ENCODE measurements at places on chromosomes 13 and 19.

DNA sequence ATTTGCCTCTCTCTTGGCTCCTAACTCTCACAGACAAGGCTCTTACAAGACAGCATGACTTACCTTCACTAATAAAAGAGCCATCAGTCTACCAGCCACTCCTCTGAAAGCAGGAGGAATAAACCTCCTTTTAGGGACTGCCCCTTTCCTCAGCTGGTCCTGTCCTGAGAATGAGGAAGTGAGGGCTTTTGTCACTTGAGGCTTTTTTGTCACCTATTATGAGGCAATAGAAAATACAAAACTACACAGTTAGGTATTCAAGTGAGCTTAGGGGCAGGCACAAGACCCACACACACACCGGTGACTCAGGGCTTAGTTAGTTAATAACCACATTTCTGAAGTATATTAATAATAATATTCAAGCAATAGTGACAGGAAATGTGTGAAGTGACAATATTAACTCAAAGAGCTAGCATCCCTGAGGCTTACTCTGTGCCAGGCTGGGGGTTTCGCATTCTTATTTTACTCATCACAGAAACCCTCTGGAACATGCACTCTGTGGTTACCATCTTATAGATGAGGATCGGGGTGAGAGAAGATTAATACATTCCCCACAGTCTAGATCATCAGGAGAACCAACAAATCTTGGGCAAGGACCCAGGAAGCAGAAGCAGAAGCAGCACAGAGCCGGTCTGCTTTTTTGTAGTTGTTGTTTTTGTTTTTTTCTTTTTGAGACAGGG lies 379.9 kb downstream of the LIG4 start:
- H3K4me1 ChIP-seq, result no peaks in the 10 kb centered on the region
- H3K27me3 ChIP-seq, result no peaks in the 10 kb centered on the region
- H3K27ac ChIP-seq, result no peak overlapping the region
- H3K36me3 ChIP-seq, result no peaks in the 10 kb centered on the region
- DNase-seq, result no peak

DNA sequence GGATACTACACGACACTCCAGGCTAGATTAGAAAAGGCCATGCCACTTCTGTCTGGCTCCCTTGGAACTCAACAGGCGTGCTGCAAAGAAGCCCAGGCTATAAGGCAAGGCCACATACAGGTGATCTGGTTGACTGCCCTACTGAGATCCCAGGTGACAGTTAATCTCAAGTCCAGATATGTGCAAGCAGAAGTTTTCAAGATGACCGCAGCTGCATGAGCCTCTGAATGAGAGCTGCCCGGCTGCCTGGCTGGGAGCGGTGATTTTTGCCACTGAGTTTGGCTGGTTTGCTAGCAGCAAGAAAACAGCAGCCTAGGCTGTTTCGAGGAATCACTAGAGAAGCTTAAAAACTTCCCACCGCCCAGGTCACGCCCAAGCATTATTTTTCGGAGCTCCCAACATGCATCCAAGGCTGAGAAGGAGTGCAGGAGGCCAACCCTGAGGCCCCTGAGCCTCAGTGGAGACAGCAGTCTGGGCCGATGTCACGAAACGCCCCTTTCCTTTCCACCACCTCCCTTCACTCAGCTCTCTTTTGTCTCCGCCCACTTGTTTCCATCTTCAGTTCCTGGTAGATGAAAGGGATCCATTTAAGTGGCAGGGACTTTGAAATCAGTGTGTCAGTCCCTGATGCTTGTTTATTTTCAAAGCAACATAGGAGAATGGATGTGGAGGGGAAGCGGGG lies 14.0 kb upstream of the URI1 start:
- no peaks in the 10 kb centered on the region for H3K4me1 ChIP-seq
- no peak overlapping the region for H3K4me3 ChIP-seq
- no peaks in the 10 kb centered on the region for H3K27me3 ChIP-seq
- no peak for DNase-seq

GRCh38 chr19:1840541-1841115 lies 7.7 kb downstream of the REXO1 start:
- H3K4me3 ChIP-seq, result peak overlapping the region; percentile 21
- H3K36me3 ChIP-seq, result peaks cover 21% of the 10 kb centered on the region
- peak overlapping the region; percentile 67 for H3K27ac ChIP-seq
- H3K4me1 ChIP-seq, result no peaks in the 10 kb centered on the region
- H3K27me3 ChIP-seq, result no peaks in the 10 kb centered on the region

GRCh38 chr19:4199699-4200293 lies 17.3 kb downstream of the ANKRD24 start:
- no peak overlapping the region for H3K27ac ChIP-seq
- H3K4me1 ChIP-seq, result no peaks in the 10 kb centered on the region
- H3K4me3 ChIP-seq, result no peak overlapping the region
- peaks cover 12% of the 10 kb centered on the region for H3K27me3 ChIP-seq
- no peaks in the 10 kb centered on the region for H3K36me3 ChIP-seq

DNA sequence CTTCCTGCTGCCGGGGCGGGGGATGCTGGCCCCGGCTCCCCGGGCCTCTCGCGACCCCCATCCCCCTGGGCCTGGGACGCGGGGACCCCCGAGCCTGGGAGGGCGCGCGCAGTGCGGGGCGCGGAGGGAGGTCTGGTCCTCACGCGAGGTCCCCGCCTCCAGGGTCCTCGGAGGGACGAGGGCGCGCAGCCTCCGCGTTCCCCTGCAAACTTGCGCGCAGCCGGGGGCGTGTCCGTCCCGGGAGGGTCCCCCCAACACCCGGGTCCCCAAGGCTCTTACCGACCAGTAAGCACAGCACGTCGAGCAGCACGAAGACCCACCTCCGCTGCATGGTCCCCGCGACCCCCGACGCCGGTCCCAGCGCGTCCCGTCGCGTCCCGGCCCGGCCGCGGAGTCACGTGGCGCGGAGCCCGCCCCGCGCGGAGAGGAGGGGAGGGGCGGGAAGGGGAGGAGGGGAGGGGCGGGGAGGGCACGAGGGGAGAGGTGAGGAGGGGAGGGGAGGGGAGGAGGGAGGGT lies at the start of gene PLPP2:
TSS of gene PLPP2 (minus strand) at position 398 of the 516 bp plus-strand sequence. CDS start at position 331, 67 bp downstream.
- H3K4me3 ChIP-seq, result peak within 1 kb of the TSS; percentile 42
- peaks cover 46% of the 10 kb centered on the region for H3K27me3 ChIP-seq
- H3K4me1 ChIP-seq, result peaks cover 10% of the 10 kb centered on the region
- no peak for DNase-seq
- H3K36me3 ChIP-seq, result no peaks in the 10 kb centered on the region

DNA sequence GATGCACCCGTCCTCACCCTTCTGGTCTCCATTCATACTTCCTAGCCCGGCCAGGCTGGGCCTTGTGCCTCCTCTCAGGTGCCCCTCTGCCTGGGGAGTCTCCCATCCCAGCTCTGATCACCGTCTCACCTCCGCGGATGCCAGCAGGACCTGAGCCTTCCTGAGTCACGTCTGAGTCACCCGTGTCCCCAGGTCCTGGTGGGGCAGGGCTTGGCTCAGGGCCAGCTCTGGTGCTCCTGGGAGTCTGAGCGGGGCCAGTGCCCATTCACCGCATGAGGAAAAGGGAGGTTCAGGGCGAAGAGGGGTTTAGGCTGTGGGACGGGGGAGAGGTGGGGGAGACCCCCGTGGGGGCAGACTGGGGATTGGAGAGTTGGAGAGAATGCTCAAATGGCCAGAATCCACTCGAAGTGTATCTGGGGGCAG lies 593 bp downstream of the ATP8B3 start:
- peaks cover 21% of the 10 kb centered on the region for H3K4me1 ChIP-seq
- no peaks in the 10 kb centered on the region for H3K27me3 ChIP-seq
- DNase-seq, result no peak
- H3K27ac ChIP-seq, result no peak overlapping the region

DNA sequence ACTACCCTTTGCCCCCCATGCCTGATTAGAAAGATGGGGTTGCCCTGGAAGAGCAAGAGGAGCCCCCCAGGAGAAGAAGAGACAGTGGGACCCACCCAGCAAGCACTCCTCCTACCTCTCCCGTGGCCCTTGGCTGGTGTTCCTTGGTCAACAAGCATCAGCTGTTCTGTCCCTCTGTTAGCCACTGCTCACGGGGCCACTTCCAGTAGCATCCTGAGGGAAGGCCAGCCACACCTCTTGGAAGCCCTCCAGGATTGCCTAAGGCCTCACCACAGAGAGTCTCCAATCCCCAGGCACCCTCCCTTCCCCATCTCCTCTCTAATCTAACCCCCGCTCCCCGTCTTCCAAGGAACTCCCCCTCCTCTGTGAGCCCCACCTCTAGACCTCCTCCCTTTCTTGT lies 15.1 kb upstream of the DPP9 start:
- DNase-seq, result no peak
- H3K36me3 ChIP-seq, result no peaks in the 10 kb centered on the region
- no peaks in the 10 kb centered on the region for H3K4me1 ChIP-seq
- no peak overlapping the region for H3K27ac ChIP-seq
- peaks cover 49% of the 10 kb centered on the region for H3K27me3 ChIP-seq

- H3K4me3 ChIP-seq, result no peak overlapping the region
- no peaks in the 10 kb centered on the region for H3K4me1 ChIP-seq
- no peaks in the 10 kb centered on the region for H3K36me3 ChIP-seq
- no peak for DNase-seq
Measured at GRCh38 chr13:63345835-63346234, 1930.2 kb upstream of the PCDH20 start.

GRCh38 chr13:73820688-73821087 lies 313.5 kb downstream of the KLF12 start:
- DNase-seq, result no peak
- no peaks in the 10 kb centered on the region for H3K36me3 ChIP-seq
- no peak overlapping the region for H3K4me3 ChIP-seq
- no peak overlapping the region for H3K27ac ChIP-seq
- H3K27me3 ChIP-seq, result no peaks in the 10 kb centered on the region

DNA sequence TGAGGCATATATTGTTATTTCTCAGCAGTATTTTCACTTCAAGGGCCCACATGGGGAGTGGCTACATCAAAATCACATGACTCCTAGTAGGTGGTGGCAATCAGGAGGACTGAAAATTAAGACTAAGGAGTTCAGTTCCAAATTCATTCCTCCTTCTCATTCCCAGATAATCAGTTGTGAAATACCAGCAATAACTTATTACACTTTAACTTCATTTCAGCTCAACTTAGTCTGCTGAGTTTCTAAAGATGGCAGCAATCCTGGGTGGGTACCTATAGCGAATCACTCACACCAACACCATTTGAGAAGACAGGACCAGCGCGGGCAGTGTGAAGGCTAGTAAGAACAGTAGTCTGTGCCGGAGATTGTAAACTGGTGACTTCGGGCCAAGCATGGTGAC lies 63.9 kb upstream of the SLC10A2 start:
- no peak for DNase-seq
- no peaks in the 10 kb centered on the region for H3K4me1 ChIP-seq
- H3K36me3 ChIP-seq, result no peaks in the 10 kb centered on the region

DNA sequence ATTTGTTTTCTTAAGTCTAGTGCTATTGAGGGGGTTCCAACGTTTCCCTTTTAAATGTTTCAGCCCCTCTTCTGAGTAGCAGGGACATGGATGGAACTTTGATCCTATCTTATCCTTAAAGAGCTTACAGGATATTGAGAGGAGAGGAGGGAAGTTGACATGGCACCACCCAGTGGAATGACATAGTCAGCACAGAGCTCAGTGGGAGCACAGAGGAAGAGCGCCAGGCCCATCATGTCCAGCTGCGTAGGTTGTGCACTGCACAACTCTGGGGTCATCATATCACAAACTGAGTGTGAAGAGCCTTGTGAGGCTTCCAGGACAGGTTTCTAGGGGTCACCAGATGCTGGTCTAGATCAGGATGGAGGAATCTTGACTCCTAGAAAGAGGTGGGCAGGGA lies 4.6 kb upstream of the CDC42EP5 start:
- no peaks in the 10 kb centered on the region for H3K4me1 ChIP-seq
- no peak overlapping the region for H3K27ac ChIP-seq
- H3K36me3 ChIP-seq, result no peaks in the 10 kb centered on the region
- H3K4me3 ChIP-seq, result no peak overlapping the region
- no peak for DNase-seq
